ENCODE measurements at places on chromosomes 6 and 20.
A peak's percentile ranks its signal among the peaks of the same experiment; 100 is the strongest.

GRCh38 chr6:38153798-38154345 is 334.3 kb downstream of the ZFAND3 start:
- DNase-seq, result no peak

DNA sequence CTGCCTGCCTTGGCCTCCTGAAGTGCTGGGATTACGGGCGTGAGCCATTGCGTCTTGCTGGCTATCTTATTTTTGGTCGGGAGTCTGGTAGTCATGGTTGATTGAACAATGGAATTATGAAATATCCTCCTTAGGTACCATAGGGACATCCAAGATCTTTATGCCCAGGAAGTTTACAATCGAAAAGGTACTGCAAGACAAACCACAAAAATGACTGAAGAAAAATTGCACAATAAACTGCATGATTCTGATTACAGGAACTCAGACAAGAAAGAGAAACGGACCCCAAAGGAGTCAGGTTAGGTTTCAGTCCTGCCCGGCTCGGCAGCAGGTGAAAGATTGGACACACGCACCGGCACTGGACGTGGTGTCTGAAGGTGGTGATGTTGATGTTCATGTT is 5.3 kb downstream of the SLC26A8 start:
- no peak for DNase-seq

- no peak for DNase-seq
Observed at GRCh38 chr20:60073504-60073903, 115.3 kb downstream of the CDH26 start.

DNA sequence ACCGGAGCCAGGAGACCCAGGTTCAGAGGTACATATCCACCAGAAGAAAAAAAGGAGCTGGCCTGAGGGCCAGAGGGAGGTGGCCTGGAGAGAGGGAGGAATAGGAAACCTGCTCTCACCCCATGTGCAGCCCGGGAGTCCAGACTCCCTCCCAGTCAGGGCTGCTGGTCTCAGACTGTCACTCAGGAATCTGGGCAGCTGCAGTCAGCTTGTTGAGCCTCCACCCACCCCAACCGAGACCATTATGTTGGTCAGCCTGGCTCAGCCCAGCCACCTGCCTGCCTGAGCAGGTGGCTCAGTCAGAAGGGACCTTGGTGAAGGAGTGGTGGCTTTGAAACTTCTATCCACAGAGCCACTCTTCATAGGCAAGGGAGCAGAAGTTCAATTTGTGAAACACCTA is 53.3 kb upstream of the EPB41L1 start:
- no peak for DNase-seq

GRCh38 chr20:47099825-47100441 is 205.3 kb downstream of the EYA2 start:
- DNase-seq, result no peak

DNA sequence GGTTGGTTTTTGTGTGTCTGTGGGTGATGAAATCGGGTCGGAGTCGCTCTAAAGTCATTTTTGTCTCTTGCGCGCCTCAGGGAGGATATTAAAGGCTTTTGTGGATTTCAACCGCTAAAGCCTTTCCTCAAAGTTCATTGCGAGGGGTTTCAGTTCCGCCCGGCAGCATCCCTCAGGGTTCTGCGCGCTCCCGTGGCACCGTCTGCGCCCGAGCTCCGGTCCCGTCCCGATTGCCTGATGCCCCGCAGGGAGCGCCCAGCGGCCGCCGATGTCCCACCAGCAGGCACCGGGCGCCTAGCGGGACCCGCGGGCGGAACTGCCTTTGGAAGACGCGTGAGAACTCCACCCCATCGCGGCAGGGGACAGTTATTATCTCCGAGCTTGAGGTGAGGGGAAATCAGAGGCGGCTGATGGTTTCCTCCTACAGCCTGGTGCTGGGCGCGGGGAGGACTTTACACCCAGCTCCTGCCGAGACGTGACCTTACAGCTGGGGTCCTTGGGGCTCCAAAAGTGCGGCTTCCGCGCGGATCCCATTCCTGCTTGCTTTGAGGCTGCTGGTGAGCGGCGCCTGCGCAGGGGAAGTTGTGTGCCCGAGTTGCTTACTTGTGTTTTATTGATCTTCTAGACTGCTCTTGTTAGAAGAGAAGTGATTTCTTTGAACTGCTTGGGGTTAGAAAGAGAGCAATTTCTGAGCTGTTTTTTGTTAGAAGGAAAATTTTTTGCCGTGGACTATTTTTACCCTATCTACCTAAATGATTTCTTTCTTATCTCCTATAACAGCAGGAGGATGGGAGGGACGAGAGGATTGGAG is 27.1 kb downstream of the ULBP1 start:
- no peak for DNase-seq

GRCh38 chr20:61536671-61537070 is 284.6 kb downstream of the CDH4 start:
- no peak for DNase-seq

DNA sequence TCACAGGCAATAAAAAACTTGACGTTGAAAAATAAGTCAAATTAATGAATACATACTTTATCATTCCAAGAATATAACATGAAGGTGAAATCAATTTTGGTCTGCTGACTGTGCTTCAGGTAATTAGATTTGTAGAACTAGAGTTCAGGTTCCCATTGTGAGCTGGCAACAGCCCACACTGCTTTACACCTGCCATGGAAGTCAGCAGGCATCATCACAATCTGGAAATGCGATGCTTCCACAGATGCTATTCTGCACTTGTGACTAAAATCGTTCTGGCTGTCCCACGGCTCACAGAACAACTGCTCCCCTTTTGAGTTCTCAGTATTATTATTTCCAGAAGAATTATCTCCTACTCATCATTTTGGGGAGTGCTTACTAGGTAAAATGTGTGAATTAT is 62.6 kb upstream of the THEMIS start:
- DNase-seq, result no peak

- no peak for DNase-seq
Observed at GRCh38 chr6:166442131-166442685, 59.5 kb upstream of the MPC1 start.

- no peak for DNase-seq
Observed at GRCh38 chr6:2598867-2599266, 151.9 kb downstream of the MYLK4 start.

DNA sequence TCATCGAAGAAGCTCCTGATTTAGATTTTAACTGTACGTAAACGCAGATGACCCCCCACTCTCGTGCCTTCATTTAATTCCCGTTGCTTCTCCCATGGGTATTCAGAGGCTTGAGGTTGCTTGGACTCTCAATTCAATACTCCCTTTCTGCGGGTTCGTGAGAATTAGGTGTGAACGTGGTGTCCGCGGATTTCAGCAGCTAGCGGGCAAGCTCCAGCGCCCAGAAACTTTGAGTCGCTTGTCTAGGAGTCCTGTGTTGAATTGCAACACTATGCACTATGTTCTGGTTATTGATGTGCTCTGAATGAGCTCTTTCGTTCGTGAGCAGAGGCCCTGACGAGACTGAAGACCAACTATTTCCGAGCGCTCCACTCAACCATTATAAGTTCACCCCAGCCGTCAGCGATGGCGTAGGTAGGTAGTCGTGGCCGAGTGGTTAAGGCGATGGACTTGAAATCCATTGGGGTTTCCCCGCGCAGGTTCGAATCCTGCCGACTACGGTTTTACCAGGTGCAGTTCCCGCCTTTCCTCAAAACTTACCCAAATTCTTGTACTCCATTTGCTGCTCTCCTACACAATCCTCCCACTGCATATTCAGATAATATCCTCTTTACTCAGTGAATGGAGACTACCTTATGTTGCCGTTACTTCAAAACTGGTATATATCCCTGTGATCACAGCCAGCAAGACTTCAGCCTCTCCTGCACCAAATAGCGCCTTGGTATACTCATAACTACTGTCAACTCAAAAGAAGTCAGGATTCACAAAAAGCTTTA is 72.6 kb upstream of the ZNF184 start:
- DNase-seq, result no peak

DNA sequence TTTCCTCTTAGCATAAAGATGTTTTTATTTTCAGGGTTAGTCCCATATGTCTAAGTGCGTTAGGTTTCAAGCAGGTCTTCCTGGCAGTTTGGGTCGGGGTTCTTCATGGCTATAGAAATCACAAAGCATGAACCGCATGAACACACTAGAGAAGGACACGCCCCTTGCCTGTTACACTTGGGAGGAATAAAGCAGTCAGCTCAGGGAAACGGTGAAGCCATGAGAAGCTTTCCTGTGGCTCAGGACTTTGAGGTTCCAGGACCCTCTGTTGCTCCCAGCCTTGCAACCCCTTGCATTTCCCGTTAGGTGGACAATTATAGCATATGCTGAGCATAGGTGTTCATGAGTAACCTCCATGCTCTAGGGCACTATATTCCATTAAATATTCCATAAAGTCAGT is 96.7 kb downstream of the SYCP2 start:
- no peak for DNase-seq

DNA sequence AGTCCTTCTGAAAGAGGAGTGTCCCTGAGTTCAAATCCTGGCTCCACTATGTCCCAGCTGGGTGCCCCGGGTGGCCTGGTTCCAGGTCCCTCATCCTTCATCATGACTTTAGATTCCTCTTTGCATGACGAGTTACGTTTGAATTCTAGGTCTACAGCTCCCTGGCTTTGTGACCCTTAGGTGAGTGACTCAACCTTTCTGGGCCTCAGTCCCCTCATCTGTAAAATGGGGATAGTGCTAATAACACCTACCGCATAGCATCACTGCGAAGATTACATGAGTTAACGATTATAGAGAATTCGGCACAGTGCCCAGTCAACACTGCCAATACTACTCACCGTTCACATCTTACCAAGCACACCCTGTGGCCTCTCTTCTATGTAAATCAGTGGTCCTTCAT is 39.4 kb downstream of the RSPO4 start:
- DNase-seq, result no peak

DNA sequence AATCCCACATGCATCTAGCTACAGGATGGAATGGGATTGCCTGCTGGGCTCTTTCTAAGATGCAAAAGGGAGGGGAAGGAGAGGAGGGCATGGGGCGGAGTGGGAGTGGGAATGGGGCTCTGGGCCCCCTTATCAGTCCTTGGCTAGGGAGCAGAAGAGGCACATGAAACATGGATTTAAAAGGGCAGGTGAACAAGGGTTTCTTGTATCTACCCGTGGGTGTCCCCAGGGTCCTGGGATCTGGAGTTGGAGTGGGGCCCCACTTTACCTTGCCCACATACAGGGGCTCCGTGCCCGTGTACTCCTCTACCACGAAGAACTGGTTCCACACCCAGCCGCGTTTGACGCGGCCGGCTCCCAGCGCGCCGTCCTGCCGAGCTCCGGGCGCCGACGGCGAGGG is 57.5 kb downstream of the CDH22 start:
- DNase-seq, result no peak

DNA sequence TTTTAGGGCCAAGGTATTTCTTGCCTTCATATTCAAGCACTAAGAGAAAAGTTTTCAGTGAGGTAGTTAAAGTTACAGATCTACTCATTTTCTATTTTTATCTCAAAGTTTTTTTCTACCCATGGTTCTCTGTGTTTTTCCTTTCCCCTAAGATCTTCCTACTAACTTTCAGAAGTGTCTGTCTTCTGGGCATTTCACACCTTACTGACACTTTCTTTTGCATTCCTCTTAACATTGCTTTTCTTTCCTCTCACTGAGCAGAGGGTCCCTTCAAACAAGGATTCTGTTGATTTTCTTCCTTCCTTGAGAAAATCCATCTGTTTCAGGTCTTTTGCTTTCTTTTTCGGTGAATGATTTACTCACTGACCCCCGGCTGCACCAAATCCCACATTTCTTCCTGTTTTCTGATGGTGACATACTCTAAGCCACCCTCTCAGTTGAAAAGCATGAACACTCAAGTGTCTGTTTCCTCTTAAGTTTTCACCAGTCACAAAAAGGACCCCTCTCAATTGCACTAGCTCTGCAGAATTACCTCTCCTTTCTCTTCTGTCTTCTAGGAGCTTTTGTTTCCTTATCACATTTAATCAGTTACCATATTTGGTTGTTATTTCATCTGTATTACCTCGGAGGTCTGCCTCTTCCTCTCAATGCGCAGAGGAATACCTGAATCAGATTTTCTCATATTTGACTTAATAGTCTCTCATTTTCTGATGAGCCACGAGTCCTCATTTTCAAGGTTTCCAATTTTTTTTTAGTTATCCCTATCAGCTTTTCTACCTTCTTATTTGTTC is 73.5 kb upstream of the RNF217 start:
- no peak for DNase-seq

DNA sequence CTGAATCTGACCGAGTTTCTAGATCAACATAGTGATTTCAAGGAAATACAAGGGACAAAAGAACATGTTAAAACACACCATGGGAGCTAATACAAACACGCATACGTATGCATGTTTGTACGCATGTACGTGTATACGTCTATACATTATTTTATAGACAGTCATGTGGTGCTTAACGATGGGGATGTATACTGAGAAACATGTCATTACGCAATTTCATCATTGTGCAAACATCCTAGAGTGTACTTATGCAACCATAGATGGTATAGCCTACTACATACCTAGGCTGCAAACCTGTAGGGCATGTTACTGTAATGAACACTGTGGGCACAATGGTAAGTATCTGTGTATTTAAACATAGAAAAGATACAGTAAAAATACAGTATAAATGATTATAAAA is 25.0 kb upstream of the NELFCD start:
- DNase-seq, result no peak

GRCh38 chr6:55734256-55734655 is 141.1 kb downstream of the BMP5 start:
- DNase-seq, result no peak

GRCh38 chr6:159790956-159791598 is 810 bp downstream of the MRPL18 start:
- no peak for DNase-seq

DNA sequence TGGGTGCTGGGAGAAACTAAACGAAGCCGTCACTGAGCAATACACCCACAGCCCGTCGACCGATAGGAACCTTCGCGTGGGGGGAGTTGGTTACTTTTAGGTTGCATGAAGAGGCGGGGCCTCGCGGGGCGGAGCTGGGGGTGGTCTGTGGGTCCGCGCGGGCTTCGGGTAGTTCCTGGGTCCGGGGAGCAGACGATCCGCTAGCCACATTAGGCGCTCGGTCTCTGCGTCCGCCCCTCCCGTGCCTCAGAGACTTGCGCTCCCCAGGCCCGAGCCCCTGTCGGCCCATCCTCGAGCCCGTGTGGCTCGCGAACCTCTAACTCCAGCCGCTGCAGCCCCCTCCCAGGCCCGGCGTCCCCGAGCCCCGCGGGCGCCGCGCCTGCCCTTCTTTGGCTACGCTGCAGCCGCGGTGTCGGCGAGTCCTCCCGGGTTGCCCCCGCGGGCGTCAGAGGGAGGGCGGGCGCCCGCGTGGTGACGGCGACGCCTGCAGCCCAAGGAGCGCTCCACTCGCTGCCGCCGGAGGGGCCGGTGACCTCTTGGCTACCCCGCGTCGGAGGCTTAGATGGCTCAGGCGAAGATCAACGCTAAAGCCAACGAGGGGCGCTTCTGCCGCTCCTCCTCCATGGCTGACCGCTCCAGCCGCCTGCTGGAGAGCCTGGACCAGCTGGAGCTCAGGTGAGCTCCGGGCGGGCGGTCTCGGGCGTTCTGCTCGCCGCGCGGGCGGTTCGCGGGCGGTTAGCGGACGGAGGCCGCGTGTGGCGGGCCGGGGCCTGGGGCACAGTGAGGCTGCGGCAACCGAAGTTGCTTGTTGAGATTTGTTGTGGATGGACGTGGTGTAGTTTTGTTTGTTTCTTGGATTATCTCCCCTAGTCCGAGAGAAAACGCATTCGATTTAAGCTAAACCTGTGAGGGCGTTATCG is at the start of gene BAG2:
Gene BAG2 (plus strand): TSS at position 191 of the 920 bp plus-strand sequence. CDS start 372 bp downstream, at position 563.
- peak; percentile 38 for DNase-seq

Measured in esophagus squamous epithelium (tissue), 5 donors.